NCI-H1436 (cell line): ENCODE measurements at places on chromosomes 3 and 15.

DNA sequence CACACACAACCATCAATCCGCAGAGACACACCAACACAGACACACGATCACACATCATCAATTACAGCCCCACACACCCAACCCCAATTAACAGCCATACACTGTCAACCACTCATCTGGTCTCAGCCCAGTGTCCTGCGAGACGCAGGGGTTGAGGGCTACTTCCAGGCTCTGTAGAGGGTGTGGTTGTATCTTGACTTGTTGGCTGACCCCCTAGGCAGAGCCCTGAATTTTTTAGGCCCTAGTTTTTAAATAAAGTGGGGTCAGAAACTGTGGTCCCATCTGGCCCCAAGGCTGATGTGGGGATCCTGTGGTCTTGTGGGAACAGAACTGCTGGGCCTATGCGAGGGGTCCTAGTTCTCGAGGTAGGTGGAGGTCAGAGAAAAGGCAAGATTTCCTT, 9.2 kb downstream of the VILL start:
- DNase-seq = no peak

DNA sequence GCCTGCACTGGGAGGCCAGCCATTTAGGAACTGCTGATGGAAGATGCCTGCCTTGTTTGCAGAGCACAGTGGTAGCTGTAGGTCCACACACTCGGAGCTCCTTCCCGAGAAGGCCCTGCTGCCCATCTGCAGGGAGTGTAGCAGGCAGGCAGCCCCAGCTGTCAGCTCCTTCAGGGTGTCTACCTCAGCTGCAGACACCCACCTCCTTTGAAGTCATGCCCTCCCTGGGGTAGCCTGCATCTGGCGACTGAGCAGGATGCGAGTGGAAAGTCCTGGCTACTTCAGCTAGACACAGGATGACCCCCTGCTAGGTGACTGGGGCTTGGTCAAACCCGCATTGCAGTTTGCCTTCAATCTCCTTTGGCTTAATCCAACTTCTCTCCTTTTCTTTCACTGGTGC, 93.2 kb upstream of the TLE3 start:
- DNase-seq = no peak

DNA sequence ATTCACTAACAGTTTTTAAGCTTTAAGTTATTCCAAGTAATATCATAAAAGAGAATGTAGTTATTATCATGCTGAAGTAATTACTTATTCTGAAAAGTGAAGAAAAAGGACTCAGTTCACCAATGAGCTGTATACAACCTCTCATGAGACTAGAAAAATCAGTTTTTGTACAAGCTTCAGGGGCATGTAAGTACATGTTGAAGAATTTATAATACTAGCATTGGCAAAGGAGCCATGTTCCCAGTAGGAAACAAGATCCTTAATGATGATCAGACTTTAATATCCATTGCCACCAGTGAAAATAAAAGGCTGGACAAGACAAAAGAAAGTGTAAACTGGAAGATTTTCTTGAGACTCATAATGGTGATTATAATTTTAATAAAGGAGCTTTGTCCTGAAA, 532.8 kb downstream of the PLOD2 start:
- no peak for DNase-seq

GRCh38 chr15:99137877-99138276, 33.0 kb downstream of the SYNM start:
- no peak for DNase-seq

DNA sequence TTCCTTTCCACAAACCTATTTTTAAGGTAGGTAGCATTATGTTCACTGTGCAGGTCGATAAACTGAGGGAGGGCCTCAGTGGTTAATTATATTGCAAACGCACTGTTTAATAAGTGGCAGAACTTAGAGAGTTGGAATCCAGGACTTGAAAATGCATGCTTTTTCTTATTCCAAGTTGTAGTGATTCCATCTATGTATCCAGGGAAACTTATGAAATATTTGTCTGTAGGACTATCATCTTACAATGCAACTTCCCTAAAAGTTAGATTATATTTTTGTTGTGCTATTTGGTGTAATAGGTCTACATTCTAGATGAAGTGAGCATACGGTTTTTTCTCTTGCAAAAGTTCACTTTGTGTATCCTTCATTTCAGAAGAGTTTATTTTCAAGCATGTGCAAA, 419.5 kb downstream of the NAALADL2 start:
- no peak for DNase-seq

DNA sequence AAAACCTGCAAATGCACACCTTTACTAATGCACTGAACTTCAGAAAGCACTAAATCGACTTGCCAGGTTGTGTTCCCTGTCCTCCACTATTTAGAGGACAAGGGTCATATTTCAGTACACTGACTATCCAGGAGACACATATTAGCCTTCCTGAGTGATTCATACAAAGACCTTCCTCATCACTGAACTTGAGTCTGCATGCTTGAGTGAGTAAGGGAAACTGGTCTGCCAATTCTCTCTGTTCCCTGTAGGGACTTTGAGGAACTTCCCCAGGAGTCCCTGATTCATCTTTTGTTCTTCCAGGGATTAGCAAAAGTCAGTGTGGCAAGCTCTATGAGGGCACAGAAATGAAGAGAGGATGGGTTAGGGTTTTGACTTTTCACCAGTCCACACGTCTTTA, 565.9 kb downstream of the PDCD6IP start:
- DNase-seq = no peak

DNA sequence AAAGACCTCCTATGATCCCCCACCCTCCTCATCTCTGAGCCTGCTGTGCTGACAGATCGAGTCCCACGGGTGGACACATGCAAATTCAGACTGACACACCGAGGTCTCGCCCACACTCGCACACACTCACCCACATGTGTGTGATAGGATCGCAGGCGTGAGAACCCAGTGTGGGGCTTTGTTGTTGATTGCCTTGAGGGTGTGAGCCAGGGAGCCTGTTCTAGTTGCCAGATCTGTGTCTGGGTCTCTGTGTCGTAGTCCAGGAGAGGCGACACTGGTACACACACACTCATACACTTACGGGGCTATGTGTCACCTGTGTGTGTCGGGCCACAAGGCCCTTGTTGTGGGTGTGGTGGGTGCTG, 2.0 kb downstream of the EPHB3 start:
- DNase-seq = no peak

GRCh38 chr3:108297647-108298046, 1.3 kb downstream of the HHLA2 start:
- DNase-seq = no peak

DNA sequence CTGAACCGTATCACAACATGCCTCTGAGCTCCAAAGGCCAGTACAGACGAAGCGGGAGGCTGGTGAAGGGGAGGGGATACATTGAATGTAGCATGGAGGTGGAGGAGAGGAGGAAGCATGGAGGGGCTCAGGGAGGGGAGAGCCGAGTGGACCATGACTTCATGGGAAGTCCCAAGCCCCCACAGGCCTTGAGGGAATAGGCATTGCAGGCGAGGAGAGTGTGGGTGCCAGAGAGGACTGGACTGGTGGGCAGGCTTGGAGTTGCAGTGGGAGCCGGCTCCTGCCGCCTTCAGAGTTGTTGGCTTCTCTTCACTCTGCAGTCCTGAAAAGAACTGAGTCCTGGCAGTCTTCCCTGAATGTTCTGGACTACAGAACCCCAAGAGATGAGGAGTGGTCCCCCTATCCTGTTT, 3.3 kb upstream of the RNU6-1 start:
- no peak for DNase-seq

DNA sequence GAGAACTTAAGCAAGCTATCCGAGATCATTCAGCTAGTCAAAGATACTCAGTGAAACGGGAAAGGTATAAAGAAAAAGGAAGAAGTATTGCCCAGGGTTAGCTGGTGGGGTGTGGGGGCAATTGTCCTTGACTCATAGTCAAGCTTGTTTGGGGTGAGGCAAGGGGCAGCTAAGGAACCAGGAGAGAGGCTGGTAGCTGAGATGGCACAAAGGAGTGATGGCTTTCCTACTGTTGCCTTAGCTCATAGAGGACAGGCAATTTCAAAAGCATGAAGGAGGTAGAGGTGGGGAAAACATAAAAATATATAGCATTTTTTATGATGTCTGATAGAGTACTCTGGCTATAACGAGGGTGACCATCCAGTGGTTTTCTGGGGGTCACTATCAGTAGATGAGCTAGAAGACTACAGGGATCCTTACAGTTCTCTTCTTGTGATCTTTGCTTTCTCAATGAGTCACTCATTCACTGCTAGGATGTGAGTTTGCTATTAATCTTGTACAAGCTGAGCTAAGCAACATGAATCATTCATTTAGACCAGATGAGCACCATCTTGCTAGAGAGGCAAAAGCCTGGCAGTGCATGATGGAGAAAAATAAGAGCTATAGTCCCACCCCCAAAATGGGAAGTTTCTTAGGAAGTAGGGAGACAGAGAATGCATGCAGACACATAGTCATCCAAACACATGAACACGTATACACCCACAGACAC, 207.1 kb upstream of the PFN2 start:
- DNase-seq = no peak

DNA sequence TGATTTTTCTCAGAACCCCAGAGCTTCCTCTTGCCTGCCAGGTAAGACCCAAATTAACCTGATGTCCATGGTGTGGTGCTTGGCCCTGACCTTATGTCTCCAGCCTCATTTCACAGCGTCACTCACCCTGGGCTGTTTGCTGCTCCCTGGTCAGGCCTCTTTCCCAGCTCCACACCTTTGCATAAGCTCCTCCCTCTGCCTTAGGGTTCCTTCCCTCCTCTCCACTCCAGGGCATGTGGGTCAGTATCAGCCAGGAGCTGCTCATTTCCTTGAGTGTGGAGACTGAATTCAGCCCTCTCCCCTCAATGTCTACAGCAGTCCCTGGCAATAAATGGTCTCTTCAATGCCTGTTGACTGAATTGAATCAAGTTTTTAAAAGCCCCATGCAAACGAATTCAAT, 75.6 kb upstream of the ANKRD34C start:
- DNase-seq = no peak

DNA sequence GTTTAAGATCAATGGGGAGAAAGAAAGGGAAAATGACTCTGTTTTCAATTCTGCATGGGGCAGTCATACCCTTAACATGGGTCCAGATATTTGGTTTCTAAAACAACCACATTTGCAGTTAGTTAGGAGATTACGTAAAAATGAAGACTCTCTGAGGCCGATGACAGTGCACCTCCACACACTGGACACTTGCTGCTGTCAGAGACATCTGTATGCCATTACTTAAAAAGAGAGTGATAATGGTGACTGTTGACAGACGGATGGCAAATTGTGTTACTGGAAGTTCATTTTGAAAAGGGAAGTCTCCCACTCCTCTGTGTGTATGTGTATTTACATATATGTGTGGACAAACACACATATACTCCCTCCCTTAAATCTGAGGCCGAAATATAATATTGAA, 304.5 kb upstream of the SEMA6D start:
- DNase-seq = no peak

DNA sequence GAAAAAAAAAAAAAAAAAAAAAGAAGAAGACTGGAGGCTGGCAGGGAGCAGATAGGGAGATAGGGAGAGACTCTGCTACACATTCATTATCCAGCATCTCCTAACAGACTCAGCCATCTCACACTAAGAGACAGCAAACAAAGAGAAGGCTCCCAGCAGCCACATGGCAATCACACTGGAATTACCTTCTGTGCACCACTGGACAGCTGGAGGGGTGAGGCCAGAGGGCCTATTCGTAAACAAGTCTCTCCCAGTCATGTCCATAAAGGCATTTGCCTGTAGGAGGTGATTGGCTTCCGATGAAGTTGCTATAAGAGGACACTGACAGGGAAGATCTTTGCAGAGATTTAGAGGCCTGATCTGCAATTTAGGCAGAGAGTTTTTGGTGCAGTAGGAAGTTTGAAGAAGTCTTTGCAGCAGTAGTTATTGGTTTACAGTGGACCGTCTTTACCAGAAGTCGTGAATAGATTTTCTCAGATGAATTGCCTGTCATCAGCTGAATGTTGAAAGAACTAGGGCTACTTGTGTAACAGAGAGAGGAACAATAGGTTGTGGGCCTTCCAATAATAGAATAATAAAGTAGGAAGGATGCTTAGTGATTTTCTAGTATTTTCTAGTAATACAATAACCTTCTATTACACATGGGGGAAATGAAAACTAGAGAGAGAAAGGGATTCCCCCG, 89.7 kb downstream of the TP63 start:
- no peak for DNase-seq

GRCh38 chr3:153099131-153099530, 62.9 kb upstream of the RAP2B start:
- DNase-seq = no peak

GRCh38 chr3:79285380-79285779, 482.4 kb downstream of the ROBO1 start:
- no peak for DNase-seq

DNA sequence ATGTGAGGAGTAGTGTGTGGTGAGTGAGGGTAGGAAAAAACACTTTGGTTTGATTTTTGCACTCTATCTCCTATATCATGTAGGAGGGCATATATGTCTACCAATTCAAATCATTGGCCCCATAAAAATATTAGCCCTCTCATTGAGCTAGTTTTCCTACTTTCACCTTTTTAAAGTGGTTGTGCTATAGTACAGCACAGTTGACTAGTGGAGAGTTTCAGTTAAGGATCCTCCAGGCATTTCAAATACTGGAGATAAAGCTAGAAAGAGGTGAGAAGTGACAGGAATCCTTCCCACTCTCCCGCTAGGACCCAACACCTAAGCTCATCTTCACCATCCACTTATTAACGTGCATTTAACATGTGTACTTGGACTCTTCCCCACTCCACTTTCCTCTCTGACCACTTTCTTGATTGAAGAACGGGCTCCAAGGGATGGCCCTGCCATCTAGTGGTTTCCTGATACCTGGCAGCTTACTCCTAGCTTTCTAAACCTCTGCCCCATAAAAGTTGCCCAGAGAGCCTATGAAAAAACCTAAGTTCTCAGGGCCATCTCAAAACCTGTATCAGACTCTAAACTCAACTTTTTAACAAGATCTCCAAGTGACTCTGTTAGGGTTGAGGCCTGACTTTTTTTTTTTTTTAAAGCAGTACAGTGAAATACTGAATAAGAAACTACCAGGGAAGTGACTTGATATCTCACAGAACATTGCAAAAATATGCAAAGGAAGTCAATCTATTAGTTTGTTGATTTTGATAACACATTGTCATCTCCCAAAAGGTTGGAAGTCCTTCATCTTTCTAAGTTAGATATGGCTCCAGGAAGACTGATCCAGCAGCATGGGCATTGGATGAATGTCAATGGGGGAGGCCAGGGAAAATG, 17.9 kb downstream of the IL12A start:
- peak; percentile 24 for DNase-seq

GRCh38 chr3:12870942-12871341, 29.6 kb upstream of the RPL32 start:
- no peak for DNase-seq

DNA sequence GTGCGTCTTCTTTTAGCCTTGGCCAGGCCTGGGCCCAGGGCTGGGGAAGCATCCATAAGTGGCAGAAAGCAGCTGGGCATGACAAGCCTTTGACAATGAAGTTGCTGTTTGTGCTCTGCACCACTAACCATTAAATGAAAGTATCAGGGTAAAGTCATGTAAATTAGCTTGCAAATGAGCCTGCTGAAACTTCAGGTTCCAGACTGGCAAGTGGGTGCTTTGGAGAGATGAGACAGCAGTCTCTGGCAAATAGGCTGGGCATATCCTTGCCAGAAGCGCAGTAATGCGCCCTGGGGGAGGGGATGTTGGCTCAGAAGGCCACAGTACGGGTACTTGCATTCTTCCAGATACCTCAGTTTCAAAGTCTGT, 40.7 kb downstream of the RAB6B start:
- DNase-seq = no peak
